ENCODE measurements at places on chromosomes 13 and 19.

- no peak for DNase-seq
Observed at GRCh38 chr13:41823476-41823875, 137.4 kb downstream of the VWA8 start.

- DNase-seq = peak; percentile 14
Observed at GRCh38 chr13:39602614-39603366, at the start of gene LHFPL6. TSS of gene LHFPL6 (minus strand) at chr13:39603193.

GRCh38 chr13:94248454-94249228 lies 230.8 kb downstream of the DCT start:
- DNase-seq = no peak

DNA sequence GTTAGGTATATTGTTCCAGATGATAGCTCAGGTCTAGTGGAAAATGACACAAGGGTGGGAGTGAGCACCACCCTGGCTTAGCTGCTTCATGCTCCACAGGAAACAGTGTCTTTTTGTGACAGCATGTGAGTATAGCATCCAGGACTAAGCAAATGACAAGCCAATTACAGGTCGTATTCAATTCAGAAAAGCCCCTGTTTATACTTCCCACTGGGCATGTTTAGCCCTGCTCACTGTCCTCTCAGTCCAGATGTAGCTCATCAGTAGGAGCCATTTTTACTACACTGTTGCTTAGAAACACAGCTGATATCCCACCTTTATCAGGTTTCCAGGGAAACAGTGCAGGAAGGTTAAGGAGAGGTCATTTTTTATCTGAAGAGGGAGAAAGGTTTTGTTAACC lies 8.0 kb downstream of the ABHD13 start:
- no peak for DNase-seq

DNA sequence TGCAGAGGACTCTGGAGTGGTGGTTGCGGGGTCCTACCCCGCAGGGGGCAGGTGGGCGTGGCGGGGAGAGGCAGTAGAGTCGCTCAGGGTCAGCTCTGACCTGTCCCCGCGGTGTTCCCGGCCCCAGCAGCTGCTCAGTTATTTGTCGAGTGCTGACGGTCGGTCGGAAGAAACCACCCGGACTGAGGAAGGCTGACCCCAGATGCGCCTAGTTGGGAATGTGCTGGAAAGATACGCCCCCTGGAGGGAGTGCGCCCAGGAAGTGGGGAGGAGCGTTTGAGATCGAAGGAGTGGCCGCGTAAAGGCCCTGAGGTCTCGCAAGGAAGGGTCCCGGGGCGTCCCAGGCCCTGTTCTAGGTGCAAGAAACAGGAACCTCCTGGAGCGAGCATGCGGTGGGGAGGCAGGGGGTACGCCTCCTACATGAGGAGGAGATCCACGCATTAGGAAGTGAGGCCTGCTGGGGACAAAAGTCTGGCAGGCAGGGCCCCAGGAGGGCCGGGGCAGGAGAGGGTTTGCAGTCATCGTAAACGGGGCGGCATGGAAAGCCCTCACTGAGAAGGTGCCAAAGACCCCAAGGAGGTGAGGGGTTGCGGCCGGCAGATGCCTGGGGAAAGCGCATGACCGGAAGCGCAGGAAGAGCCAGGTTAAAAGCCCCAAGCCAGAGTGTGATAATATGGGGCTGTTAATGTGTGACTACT lies 9.2 kb downstream of the CCDC8 start:
- DNase-seq = no peak

GRCh38 chr13:33274264-33274663 lies 11.3 kb downstream of the STARD13 start:
- DNase-seq = no peak

DNA sequence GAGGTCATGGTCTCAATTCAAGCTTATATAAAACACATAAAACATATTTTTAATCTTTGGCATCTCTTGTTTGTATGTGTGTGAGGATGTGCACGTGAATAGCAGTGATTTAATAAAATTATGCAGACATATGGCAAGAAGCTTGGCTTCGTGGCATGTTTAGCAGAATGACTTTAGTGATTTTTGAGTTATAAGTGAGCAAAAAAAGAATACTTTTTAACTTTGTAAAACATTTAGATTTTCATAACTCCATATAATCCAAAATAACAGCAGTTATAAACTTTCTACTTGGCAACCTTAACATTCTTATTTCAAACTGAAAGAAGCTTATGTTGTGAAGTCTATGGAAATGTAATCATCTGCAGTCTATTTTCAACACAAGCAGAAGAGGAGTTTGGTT lies 120.6 kb downstream of the SLITRK1 start:
- no peak for DNase-seq

DNA sequence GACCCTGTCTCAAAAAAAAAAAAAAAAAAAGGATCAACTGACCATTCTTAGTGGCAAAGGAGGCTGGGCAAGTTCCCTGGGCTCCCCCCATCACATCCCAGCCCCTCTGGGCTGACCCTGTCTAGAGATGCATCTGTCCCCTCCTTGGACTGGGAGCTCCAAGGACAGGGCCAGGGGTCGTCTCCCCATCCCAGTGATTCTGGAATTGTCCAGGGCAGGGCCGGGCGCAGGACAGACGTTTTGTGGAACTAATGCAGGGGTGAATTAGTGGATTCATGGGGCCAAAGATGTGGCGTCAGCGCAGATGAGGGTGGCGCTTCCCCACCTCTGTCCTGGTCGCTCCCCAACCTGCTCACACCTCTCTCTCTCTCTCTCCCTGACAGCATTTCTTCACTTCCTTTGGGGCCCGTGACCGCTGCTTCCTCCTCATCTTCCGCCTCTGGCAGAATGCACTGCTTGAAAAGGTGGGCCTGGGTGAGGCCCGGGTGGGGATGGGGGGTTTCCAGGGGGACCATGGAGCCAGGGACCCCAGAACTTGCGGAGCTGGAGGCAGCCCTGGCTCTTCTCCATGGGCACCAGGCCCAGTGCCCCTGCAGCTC lies 11.1 kb downstream of the GRAMD1A start:
- DNase-seq = no peak

DNA sequence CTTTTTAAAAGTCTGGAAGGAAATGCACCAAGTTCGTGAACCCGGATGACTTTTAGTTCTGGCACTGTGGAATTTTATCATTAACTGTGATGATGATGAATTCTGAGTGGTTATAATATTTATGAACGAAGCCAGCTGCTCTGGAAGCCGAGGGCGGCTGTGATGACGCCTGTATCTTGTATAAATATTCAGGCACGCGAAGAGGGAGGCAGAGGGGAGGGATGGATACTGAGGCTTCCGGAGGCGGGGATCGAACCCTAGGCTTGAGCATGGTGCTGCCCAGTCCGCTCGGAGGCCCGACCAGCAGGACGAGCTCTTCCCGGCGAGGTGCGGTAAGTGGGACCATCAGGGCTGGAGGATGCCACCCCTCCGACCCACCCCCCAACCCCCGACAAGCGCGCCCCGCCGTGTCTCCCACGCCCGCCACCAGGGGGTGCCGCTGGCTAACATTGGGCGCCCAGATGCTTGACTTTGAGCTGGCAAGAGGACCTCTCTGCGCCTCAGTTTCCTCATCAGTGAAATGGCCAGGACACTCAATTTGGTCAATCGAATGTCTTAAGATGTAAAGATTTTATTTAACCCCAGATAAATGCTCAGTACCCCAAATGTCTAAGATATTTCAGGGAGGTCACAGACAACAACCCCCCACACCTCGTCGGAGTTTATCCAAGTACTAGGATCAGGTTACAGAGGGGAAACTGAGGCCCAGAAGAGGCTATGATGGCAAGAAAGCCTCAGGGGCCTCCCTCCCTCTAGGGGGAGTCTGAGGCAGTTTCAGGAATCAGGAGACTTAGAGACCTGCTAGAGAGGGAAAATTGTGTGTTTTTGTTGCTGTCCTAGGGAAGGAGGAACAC lies 4.5 kb upstream of the RAB3A start:
- DNase-seq = peak; percentile 36

DNA sequence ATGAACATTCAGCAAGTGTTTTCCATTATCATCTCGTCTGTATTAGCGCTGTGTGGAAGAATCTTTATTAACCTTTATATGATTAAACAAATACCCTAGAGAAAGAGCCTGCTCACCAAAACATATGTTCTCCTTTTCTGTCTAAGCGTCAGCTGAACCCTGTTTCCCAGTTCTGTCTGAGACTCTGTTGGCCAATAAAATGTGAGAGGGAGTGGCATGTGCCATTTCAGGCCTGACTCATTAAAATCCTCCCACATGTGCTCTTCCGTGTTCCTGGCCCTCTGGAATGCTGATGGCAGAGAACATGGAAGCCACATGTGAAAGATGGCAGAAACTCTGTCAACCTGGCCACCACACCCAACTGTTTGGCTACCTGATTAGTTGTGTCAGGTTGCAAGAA lies 181.9 kb upstream of the EDNRB start:
- DNase-seq = no peak

- no peak for DNase-seq
Observed at GRCh38 chr13:112057736-112058518, 9.0 kb upstream of the SOX1 start.

DNA sequence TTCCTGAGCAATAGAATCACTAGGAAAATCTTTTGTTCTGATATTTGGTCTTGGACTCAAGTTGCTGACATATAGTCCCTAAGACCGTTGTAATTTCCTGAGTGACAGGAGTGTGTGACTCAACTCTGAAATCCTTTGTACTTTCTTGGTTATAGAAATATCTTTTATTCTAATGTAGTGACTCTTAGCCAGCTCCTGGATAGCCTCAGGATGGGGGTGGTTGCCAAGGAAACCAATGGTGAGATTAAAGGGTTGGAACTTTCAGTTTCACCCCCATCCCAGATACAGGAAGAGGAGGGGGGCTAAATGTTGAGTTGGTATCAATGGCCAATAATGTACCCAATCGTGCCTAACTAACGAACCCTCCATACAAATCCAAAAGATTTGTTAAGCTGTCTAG lies 41.8 kb downstream of the MBD3L2B start:
- DNase-seq = no peak

GRCh38 chr13:35164324-35164932 lies 222.4 kb downstream of the NBEA start:
- DNase-seq = no peak

DNA sequence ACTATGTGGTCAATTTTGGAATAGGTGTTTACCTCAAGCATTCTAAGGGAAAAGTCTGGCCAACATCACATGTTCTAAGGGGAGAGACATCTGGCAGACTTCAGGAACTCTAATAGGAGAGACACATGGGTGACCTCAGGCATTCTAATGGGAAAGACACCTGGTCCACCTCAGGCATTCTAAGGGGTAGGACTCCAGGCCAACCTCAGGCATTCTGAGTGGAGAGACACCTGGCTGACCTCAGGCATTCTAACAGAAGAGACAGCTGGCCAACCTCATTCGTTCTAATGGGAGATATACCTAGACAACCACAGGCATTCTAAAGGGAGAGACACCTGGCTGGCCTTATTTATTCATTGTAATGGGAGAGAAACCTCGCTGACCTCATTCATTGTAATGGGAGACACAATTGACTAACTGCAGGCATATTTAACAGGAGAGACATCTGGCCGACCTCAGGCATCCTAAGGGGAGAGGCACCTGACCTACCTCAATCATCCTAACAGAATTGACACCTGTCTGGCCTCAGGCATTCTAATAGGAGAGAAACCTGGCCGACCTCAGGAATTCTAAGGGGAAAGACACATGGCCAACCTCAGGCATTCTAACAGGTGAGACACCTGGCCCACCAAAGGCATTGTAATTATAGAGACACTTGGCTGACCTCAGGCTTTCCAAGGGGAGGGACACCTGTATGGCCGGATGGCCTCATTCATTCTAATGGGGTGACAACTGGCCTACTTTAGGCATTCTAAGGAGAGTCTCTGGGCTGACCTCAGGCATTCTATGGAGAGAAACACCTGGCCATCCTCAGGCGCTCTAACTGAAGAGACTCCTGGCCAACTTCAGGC lies 1346.8 kb downstream of the UQCRFS1 start:
- DNase-seq = no peak

All from activated CD4-positive, CD25-positive, alpha-beta regulatory T cell (primary cell).